Activated CD8-positive, alpha-beta memory T cell treated with anti-CD3 and anti-CD28 coated beads for 24 hours (primary cell): ENCODE measurements at places on chromosomes 16 and 17.

DNA sequence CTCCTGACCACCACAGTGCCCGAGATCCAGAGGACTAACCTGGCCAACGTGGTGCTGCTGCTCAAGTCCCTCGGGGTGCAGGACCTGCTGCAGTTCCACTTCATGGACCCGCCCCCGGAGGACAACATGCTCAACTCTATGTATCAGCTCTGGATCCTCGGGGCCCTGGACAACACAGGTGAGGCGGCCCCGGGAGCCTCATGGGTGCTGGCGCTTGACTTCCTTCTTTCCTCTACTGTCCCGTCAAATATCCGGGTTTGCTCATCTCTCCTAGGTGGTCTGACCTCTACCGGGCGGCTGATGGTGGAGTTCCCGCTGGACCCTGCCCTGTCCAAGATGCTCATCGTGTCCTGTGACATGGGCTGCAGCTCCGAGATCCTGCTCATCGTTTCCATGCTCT lies 13.7 kb downstream of the DHX38 start:
- DNase-seq = no peak

DNA sequence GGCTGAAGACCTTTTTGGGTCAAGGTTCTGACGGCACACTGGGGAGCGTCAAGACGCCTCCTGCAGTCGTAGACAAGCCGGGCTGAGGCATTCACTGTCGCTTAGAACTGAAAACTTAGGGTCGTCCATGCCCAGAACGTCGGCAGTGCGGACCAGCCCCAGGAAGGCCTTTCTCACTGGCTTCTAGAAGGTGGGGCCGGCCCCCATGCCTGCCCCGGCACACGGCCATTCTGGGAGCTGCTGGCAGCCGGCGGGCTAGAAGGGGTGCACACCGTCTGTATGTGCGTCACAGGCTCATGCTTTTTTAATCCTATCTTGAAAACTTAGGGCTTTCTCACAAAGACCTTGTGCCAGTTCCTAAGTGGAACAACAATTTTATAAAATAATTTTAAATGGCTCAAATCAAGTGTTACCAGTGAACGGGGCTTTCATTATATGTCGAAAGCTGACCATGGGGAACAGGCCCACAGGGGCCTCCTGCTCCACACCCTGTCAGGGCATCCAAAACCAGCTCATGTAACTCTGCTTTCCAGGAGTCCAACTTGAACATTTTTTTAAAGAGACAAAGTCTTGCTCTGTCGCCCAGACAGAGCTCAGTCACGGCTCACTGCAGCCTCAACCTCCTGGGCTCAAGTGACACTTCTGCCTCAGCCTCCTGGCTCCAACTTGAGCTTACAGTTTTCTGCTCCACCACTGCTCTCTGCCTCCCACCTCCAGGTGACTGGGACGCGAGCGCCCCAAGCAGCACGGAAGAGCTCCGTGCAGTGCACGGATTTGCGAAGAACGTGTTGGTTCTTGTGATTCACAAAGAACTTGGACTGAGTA lies 111.2 kb downstream of the ANKRD11 start:
- no peak for DNase-seq

DNA sequence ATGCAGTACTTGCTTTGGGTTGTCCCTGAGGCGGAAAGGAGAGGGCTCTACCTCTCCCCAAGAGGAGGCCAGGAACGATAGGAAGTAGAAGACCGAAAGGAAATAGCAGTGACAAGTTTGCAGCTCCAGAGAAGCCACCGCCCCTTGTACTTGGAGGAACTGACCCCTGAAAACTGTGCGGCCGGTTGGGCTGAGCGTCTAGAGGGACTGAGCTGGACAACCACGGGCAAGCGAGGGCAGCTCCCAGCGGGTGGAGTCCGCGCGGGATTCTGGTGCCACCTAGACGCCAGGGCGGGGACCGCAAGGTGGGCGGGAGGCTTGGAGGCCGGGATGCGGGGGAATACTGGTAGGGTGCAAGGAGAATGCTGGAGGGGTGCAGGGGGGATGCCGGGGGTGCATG lies 1.3 kb upstream of the SLC6A4 start:
- DNase-seq = peak; percentile 50

GRCh38 chr17:82664276-82664575 lies 16.0 kb upstream of the WDR45B start:
- no peak for DNase-seq

DNA sequence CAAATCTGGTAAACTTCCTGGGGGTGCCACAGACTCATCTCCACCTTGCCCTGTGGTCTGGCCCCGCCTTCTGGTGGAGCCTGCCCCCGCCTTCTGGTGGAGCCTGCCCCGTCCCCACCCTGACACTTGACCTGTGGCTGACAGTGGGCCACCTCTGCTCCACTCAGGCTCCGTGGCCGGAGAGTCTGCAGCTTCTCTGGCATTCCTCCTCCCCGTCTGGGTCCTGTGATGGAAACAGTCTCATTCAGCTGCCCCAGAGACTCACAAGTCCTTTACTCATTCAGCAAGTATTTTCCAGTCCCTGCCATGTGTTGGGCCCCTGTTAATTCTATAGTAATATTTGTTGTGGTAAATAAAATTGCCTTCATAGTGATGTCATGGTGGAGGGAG lies 21.0 kb upstream of the G6PC1 start:
- no peak for DNase-seq

GRCh38 chr16:76565542-76565941 lies 288.3 kb downstream of the CNTNAP4 start:
- DNase-seq = no peak

GRCh38 chr17:79473111-79473875 lies 137.6 kb downstream of the RBFOX3 start:
- DNase-seq = no peak

- DNase-seq = no peak
These were observed 4.6 kb downstream of the PDF start for GRCh38 chr16:69325784-69326171.

DNA sequence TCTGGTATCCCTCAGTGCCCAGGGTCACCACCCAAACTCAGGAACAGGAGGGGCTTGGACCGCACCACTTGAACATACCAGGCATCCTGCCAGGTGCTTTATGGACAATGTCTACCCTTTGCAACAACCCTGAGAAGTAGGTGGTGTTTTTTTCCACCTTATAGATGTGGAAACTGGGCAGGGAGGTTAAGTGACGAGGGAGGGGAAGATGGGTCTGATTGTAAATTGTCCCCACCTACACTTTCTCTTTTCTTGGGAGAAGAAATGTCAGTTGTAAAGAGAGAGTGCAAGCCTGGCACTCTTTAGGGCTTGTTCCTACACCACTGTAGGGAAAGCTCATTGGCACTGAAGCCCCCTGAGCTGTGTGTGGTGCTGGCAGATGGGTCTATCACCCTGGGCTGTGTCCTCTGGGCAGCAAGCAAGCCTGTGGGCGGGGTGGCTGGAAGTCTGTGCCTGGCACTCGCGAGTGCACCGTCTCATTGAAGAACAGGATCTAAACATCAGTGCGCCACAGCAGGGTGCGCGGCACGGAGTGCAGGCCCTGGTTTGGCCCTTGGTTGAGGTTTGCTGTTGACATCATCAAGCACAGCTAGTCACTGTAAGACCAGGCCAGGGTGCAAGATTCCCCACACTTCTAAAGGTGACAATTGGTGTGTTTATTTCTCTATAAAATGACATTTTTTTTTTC lies 15.1 kb downstream of the NOD2 start:
- DNase-seq = peak; percentile 60

DNA sequence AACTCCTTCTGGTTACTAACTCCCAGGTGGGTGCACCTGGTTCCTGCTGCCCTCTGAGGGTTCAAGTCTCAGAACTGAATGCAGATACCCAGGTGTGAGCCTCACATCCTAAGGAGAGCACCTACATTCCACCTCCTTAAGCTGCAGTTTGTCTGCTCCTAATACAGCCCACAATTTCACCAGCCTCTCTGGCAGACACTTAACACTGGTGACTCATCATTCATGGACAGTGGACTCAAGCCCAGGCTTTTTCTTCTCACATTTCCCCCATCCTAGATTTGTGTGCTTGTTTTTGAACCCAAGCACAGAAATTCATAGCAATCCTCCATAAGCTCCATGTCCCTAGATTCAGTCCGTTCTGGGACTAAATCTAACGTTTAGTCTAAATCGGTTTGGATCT lies 7.0 kb upstream of the MAF start:
- DNase-seq = no peak

- DNase-seq = no peak
These were observed 22.7 kb upstream of the CD300E start for GRCh38 chr17:74646231-74646630.

DNA sequence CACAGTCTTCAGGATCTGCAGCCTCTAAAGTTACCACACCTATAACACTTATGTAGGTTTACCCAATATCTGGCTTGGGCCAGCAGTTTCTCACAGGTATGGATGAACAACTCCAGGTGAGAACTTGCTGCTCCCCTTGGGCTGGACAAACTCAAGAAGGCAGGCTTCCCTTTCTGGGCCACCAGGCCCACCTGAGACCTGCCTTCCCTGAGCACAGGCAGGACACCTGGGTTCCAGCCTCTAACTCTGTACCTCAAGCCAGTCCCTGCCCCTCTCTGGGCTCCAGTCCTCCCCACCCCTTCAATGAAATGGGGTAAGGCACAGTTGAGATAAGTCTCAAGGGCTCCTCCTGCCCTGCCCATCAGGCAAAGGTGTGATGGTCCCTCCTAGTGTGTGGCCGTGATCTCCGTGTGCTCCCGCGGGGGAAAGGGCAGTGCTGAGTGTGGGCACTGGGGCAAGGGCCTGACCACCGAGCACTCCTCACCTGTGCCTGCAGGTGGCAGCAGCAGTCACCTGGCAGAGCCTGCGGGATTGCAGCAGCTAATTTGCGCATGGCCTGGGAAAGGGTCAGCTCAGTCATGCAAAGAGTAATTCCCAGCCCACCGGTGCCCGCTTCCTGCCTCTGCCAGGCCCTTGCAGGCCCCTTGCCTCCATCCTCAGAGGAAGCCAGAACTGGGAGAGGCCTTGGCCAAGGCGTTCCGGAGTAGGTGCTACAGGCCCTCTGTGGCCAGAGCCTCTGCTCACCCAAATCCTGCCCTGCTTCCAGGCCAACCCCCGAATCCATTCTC lies 28.2 kb upstream of the ADGRG1 start:
- peak; percentile 80 for DNase-seq

DNA sequence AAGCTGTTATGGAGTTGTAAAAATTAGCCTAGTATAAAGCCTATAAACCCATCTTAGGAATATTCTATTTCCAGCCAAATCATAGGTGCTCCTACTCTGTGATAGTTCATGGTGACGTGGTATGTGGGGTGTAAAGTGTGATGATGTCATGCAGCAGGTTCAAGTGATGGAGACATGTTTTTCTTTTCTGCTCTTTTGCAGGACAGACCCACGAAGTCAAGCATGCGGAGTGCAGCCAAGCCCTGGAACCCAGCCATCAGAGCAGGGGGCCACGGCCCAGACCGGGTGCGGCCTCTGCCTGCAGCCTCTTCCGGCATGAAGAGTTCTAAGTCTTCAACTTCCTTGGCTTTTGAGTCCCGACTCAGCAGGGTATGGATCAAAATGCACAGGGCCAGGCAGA lies 87.3 kb downstream of the SPECC1 start:
- no peak for DNase-seq
